ENCODE measurements at places on chromosomes 6 and 20.

DNA sequence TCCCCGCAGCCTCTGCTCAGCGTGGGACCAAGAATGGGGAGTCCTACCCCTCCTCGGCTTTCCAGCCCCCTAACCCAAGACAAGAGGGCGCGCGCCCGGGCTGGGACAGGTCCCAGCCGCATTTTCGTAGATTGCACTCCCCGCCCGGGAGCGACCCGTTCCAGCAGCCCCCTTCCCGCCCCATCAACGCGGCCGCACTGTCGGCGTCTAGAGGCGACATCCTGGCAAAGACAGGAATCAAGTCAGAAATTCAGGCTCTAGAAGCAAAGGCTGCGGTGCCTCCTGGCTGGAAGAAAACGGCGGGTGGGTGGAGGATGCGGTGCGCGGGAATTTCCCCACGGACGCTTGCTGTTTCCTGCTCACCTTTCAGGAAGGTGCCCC, 957 bp downstream of the PROKR2 start:
- no peak for DNase-seq

- no peak for DNase-seq
Observed at GRCh38 chr6:30175765-30176164, 12.4 kb downstream of the TRIM15 start.

DNA sequence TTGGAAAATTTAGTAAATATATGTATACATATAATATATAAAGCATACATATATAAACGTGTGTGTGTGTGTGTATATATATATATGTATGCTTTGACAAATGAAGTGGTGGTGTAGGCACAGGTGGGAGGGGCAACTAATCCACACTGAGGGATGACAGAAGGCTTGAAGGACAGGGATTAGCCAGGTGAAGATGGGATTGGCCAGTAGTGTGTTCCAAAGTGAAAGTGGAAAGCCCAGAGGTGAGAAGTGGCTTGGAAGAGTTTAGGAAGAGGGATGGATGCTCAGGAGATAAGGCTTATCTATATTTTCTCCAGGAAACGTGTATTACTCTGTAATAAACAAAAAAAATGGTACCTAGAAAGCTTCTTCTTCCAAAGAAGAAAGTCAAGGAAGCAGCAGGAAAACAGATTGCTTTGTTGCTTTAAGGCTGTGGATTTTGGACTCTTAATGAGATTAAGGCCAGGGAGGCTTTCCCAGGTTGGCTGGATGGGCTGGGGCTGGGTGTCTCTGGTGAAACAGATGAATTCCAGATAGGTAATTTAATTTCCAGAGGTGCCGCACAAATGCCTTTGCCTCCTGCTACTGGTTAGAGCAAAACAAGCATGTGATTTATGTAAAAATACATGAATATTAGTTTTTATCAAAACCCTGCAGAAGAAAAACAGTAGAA, 63.9 kb downstream of the JARID2 start:
- no peak for DNase-seq

- DNase-seq, result no peak
Observed at GRCh38 chr6:19410481-19410880, 426.7 kb upstream of the ID4 start.

Data from tibial artery (tissue), 4 donors.